ENCODE measurements at places on chromosomes 11 and 22. TPM values are rescaled to one million over a fixed set of nuclear protein-coding genes. Genes with fewer than 3 reads are reported as not detected.

Gene CYP2D6
- 0.59 TPM for total RNA-seq

Gene FAM83F
- total RNA-seq = 0.07 TPM

Gene KLHDC7B
- total RNA-seq = 2.1 TPM

Gene CARD18
- not detected for total RNA-seq

Gene TSPAN4
- total RNA-seq = 169 TPM

Gene CACNA1I
- 0.05 TPM for total RNA-seq

Gene C22orf31
- not detected for total RNA-seq

Gene HTR3A
- total RNA-seq = not detected

Gene OR51B4
- total RNA-seq = not detected

Gene YPEL1
- total RNA-seq = 2.9 TPM

Gene LSP1
- not detected for total RNA-seq

Gene FOLR3
- not detected for total RNA-seq

Gene AQP11
- total RNA-seq = 0.63 TPM

Gene ANGPTL5
- not detected for total RNA-seq

DNA sequence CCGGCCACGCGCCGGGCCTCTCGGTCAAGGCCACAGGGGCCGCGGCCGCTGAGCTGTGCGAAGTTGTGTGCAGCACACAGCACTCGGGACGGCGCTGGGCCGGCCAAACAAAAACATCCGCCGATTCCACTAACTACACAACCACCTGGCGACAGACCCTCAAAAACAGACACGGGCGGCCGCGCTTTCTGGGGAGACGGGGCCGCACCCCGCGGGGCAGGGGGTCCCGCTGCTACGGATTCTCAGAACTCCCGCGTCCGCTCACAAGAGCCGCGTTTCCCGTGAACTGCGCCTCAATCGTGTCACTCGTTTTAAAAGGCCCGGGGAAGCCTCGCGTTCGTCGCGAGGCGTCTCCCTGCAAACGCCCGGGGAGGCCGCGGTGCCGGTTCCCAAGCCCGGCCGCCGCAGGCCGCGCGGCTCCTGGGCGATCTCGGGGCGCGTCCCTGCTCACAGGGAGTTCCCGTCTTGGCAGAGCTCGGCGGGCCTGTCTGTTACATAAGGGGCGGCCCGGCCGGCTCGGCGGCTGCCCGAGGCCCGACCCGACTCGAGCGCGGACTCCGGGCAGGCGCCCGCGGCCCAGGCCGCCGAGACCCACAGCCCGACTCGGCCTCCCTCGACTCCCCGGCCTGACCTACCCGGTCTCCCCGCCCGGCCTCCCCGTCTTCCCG is 936 bp downstream of the BRD1 start:
- no peak for DNase-seq

GRCh38 chr11:70091638-70092037 is 13.5 kb downstream of the ANO1 start:
- no peak for DNase-seq

GRCh38 chr11:90775567-90776165 is 552.8 kb upstream of the CHORDC1 start:
- no peak for DNase-seq

GRCh38 chr11:107621081-107621480 is 30.1 kb downstream of the ELMOD1 start:
- DNase-seq = no peak

- no peak for DNase-seq
Measured at GRCh38 chr22:33984656-33985285, 64.5 kb upstream of the LARGE1 start.

GRCh38 chr11:44034639-44035038 is 13.1 kb upstream of the ACCSL start:
- DNase-seq = no peak

DNA sequence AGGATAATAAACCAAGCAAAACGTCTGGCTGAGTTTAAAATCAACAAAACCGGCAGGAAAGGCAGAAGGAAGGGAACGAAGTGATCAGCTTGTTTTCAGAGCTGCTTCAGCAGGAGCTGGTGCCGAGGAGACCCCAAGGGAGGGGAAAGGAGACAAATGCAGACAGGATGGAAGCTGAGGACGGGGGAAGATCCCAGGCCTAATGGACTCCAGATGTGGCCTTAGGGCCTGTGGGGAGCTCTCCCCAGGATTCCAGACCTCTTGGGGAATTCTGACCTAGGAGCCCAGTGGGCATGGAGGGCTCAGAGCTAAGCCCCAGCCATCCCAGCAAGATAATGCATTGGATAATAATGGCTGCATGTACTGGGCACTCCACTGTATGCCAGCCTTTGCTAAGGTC is 211.4 kb upstream of the NARS2 start:
- no peak for DNase-seq

GRCh38 chr11:16266021-16266420 is 90.3 kb downstream of the SOX6 start:
- no peak for DNase-seq

GRCh38 chr22:40626851-40627250 is 9.7 kb downstream of the MRTFA start:
- no peak for DNase-seq

GRCh38 chr11:91244912-91245311 is 979.7 kb upstream of the FAT3 start:
- DNase-seq = no peak

DNA sequence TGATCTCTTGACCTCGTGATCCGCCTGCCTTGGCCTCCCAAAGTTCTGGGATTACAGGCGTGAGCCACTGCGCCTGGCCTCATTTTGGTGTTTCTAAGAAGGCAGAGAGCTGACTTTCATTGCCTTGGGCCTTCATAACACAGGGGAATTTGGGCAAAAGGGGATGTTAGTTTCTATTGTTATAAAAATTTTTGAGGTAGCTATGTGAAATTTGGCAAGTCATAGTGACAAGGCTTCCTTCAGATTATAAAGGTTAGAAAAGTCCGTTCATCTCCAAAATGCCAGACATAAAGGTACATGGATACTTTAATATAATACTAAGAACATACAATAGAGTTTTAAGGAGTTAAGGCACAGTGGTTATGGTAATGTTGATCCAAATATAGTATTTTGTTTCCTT is 17.2 kb downstream of the LDHC start:
- DNase-seq = no peak

GRCh38 chr11:9953994-9954626 is 290.2 kb downstream of the SWAP70 start:
- peak; percentile 38 for DNase-seq

GRCh38 chr11:44793350-44794090 is 66.8 kb downstream of the TSPAN18 start:
- no peak for DNase-seq

- DNase-seq = no peak
Measured at GRCh38 chr11:47506373-47506772, 46.6 kb downstream of the CELF1 start.

- DNase-seq = no peak
Measured at GRCh38 chr11:67262731-67263675, 3.3 kb upstream of the GRK2 start.

- DNase-seq = peak; percentile 33
Measured at GRCh38 chr11:3849297-3849874, 6.1 kb upstream of the STIM1 start.

GRCh38 chr22:19691721-19692341 is 22.5 kb upstream of the SEPTIN5 start:
- peak; percentile 65 for DNase-seq

- no peak for DNase-seq
Measured at GRCh38 chr11:44002191-44003093, 45.3 kb upstream of the ACCSL start.

- DNase-seq = no peak
Measured at GRCh38 chr11:45704635-45705034, 39.2 kb upstream of the CHST1 start.

DNA sequence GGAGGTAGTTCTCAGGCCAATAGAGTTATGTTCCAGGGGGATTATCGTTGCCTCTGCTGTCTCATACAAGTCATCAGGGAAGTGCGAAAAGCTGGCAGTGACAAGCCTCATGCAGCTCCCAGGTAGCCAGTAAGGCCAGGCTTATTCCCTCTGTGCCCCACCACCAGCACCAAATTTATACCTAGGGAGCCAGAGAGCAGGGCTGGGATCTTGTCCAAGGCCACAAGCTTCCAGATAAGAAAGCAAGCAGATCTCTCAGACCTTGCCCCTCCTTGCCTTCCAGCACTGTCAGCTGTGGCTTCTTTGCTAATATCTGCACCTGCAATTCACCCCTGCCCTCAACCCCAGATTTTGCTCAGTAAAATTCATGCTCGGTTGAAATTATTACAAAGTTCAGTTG is 206.3 kb upstream of the FAT3 start:
- DNase-seq = no peak

DNA sequence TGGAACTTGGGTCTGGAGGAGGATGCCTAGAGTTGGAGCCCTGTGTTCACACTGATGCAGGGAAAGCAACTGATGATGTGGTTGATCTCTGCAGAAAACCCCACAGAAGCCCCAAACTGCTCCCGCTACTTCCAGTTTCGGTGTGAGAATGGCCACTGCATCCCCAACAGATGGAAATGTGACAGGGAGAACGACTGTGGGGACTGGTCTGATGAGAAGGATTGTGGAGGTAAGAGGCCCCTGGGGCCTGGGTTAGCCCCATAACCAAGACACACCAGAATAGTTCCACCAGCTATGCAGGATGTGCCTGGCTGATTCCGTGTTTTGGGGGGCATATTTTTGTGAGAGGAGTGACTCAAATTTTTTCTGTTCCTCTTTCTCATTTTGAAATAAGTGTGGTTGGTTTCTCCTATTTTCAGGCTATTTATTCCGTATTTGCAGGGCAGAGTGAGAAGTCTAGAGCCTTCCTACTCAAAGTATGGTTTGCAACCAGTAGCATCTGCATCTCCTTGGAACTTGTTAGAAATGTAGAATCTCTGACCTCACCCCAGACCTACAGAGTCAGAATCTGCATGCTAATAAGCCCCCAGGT is 137.3 kb upstream of the SORL1-AS1 start:
- DNase-seq = no peak

DNA sequence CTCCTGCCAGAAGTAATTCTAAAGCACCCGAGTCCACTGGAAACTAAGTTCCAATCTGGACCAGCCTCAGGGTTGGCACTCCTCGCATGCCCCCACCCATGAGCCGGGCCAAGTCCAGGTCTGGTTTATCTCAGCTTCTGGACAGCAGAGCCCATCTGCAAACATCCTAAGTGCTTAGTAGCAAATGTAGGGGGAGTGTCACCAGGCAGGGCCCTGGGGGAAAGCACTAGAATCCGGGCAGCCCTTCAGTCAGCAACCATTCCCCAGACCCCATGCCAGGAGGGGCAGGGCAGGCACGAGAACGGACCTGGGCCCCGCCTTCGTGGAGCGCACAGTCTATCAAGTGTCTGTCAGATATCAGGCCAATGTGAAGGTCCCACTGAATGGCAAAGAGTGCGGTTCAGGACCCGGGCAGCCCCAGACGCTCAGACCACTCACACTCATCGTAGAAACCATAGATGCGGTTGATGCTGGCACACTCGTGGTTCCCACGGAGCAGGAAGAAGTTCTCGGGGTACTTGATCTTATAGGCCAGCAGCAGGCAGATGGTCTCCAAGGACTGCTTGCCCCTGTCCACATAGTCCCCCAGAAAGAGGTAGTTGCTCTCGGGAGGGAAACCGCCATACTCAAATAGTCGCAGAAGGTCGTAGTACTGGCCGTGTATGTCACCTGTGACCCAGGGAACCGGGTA is 1.3 kb downstream of the PPP1CA start:
- DNase-seq = no peak

DNA sequence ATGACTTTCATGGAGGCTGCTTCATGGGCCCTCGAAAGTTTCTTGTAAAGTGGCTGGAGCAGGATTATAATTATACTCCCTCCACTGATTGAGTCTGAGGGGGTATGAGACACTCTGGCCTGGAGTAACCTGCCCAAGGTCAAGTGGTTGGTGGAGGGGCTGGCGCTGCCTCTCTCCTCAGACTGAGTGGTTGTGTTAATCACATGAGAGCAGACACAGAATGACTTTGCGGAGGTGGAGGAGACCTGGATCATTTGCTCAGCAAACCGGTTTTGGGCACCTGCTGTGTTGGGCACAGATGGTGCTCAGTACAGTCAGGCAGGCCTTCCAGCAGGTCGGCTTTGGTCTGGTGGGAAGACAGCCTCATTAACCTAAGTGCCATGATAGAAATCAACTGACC is 11.8 kb downstream of the BCR start:
- DNase-seq = no peak

GRCh38 chr11:24588081-24588480 is 91.2 kb downstream of the LUZP2 start:
- DNase-seq = no peak

All from NCI-H460 (cell line).